Muscle of arm (tissue), 14 donors: ENCODE measurements at places on chromosomes 12 and 14.

DNA sequence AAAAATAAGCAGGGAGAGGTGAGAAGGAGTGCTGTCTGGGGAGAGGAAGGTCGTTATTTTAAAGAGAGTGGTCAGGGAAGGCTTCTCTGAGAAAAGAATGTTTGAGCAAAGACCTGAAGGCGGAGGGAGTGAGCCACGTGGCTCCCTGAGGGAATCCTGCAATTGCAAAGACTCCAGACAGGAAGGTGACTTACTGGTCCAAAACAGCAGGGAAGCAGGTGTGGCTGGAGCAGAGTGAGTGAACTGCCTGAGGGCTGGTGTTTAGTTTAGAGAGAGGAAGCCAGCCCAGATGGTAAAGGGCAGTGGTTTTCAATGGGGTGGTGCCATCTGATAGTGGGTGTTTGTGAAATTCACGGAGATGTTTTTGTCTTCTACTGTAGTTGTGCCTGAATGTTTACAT is 58.8 kb upstream of the LTA4H start:
- no peak for DNase-seq

DNA sequence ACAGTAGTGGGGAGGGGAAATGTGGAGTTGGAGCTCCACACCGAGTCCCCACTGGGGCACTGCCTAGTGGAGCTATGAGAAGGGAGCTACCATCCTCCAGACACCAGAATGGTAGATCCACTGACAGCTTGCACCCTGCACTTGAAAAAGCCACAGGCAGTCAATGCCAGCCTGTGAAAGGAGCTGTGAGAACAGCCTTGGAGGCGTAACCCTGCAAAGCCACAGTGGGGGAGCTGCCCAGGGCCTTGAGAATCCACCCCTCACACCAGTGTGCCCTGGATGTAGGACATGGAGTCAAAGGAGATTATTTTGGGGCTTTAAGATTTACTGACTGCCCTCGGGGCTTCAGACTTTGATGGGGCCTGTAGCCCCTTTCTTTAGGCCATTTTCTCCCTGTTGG is 12.5 kb downstream of the CTSG start:
- DNase-seq, result no peak

DNA sequence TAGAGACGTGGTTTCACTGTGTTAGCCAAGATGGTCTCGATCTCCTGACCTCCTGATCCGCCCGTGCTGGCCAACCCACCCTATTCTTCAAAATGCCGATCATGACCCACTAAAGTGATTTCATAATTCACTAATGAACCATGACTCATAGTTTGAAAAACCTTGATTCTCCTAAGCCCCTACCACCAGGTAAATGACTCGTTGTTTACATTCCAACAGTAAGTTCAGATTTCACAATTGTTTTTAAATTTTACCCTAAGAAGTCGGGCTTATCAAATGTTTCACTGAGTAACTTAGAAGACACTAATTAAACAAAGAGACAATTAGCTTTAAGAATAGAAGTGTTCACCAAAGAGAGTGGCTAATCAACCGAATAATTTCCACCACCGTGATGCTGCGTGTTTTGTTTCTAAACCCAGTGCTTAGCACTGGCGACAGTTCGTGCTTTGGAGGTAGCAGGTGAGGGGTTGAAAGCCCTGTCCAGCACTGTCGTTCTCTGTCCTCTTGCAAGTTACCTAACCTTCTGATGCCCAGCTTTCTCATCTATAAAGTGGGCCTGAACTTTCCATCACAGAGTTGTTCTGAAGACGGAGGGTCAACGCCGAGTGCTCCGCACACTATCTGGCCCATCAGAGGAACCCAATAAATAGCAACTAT is 136.5 kb downstream of the NTF3 start:
- DNase-seq, result no peak

GRCh38 chr12:124727922-124728321 is 135.7 kb downstream of the SCARB1 start:
- DNase-seq, result no peak

DNA sequence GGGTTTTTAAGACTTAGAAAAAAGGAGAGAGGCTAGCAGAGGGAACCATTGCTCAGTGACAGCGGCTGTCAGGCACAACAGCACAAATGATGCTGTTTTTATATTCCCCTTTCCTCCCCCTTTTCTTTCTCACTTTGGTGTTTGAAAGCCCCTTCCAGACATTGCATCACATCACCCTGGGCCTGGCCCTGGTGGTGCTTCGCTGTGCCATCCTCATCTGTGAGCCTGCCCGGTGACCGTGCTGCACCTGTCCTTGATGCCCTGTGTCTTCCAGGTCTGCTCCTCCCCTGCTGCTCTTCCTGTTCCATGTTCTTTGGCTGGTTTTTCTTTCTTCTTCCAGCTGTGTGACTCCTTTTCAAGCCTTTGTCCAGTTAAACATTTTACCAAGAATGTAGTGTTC is 24.8 kb downstream of the KLC1 start:
- DNase-seq, result no peak

DNA sequence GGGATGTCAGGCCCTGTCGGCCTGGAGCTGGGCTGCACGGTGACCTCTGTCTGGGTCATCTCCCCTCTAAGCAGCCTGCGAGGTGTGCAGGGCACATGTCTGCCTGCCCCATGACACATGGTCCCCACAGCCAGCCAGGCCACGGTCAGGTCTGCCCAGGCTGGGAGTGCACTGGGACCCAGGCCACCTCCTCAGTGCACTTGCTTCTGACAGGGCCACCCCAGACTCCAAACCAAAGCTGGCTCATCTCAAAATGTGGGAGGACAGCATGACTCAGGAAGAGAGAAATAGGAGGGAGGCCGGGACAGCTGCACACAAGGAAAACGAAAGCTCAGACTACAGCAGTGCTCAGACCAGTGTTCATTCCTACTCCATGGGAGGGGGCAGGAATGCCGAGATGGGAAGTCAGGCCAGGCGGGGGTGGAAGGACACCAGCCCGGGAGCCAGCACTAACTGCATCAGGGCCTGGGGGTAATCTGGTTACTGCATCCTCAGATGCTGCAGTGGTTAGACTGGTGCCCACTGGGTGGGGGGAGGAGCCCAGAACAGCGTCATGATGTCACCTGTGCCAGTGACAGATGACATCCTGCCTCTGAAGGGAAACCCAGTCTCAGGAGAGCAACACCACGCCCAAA is 4.0 kb downstream of the P2RX2 start:
- peak; percentile 52 for DNase-seq

DNA sequence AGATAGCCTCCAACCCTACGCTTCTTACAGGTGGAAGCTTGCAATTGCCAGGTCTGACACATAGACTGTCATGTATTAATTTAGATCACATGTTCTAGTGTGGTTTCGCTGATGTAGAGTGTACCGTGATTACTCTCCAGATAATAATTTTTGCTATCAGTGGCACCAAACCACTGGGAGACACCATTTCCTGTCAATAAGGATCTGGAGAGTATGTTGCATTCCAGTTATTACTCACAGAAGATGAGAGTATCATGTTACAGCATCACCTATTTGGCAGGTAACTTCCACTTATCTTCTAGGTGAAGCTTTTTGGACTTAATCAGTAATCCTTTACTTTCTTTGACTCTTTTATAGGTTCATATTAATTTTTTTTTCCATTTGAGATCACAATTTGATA is 147.2 kb downstream of the HELB start:
- no peak for DNase-seq
